Trophoblast cell (in vitro differentiated cells and primary cell): ENCODE measurements at places on chromosomes 2 and 18.

DNA sequence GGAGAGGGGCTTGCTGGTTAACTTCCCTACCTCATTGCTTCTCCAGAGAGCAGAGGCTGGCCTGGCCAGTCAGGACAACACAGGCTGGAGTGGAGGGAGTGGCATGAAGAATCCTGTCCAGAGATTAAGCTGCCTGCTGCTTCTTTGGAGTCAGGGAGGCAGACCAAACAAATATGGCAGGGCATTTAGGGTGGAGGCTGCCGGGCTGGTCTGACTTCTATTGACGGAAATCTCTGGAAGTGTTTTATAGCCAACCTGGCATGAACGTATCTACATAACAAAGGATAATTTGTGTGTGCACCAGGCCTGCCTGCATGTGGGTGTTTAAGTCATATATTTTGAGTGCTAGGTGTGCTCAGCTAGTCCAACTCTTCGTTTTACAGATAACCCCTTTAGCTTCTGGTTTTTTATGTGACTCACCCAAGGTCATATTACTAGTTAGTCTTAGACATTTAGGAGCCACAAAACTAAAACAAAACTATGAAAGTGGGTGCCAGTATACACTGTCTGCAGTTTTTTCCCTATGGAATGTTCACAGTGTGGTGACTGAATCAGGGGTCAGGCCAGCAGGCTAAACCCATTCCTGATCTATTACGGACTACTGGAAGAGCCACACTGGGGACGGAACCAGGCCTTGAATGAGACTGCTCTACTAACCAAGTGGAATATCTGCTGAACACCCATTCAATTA, 5.5 kb downstream of the NPC1 start:
- peaks cover 14% of the 10 kb centered on the region for H3K4me1 ChIP-seq
- H3K36me3 ChIP-seq = peaks cover 6% of the 10 kb centered on the region
- peak overlapping the region; percentile 43 for H3K27ac ChIP-seq

GRCh38 chr2:1521191-1521877, 108.1 kb downstream of the TPO start:
- no peaks in the 10 kb centered on the region for H3K27me3 ChIP-seq
- H3K36me3 ChIP-seq = no peaks in the 10 kb centered on the region
- no peak overlapping the region for H3K27ac ChIP-seq
- no peaks in the 10 kb centered on the region for H3K4me1 ChIP-seq
- DNase-seq = no peak

GRCh38 chr18:80147037-80147417, 38.0 kb downstream of the ADNP2 start:
- peaks cover 13% of the 10 kb centered on the region for H3K36me3 ChIP-seq
- no peak for DNase-seq
- H3K4me3 ChIP-seq = no peak overlapping the region
- H3K27ac ChIP-seq = no peak overlapping the region
- no peaks in the 10 kb centered on the region for H3K4me1 ChIP-seq

DNA sequence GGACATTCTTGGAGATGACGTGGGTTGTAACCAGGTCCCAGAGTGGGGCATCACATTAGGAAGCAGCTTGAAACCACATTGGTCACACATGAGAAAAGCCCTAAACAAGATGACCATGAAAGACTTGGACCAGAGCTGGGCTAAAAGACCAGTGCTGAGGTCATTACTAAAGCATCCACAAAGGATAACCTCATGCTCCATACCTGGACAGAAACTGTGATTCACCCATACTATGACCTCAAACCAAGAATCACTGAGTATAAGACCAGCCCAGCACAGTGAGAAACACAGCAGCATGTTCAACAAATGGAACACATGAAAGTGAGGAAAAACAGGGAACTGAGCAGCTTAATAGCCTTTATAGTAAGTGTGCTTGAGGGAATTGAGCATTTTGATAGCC, 635.5 kb upstream of the NETO1 start:
- no peak overlapping the region for H3K4me3 ChIP-seq
- no peaks in the 10 kb centered on the region for H3K36me3 ChIP-seq
- no peaks in the 10 kb centered on the region for H3K4me1 ChIP-seq
- no peak for DNase-seq
- no peak overlapping the region for H3K27ac ChIP-seq

- no peak for DNase-seq
- H3K27ac ChIP-seq = no peak overlapping the region
- no peaks in the 10 kb centered on the region for H3K4me1 ChIP-seq
- no peak overlapping the region for H3K4me3 ChIP-seq
Measured at GRCh38 chr2:143402451-143402850, 273.2 kb downstream of the ARHGAP15 start.

DNA sequence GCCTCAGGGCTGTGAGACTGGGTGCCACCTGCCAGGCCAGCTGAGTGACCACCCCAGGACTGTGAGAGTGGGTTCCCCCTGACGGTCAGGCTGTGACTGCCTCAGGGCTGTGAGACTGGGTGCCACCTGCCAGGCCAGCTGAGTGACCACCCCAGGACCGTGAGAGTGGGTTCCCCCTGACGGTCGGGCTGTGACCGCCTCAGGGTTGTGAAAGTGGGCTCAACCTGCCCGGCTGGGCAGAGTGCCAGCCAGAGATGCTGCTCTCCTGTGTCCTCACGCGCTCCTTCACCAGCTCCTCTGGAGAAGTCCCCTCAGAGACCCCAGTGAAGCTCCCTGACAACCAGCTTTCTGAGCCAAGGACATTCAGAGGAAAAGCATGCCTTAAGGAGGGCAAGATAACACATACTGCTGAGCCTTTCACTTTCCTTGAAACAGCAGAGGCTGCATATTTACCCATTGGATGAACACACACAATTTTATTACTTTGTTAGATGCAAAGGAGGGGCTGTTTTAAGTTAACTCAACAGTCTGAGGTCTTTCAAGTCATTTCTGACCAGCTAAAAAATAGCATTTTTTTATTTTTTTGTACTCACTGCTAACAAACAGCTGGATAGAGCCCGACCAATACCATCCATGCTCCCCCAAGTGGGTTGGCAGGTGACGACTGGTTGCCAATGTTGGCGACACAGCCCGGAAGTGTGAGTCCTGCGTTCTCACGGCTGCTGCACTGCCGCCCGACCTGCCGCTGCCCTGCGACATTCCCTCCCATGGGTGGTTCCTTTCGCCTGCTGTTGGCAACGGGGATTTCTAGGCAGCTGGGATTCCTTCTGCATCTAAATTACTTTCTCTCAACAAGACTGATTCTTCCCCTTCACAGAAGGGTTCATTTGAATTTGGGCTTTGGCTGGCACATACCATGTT, 70.7 kb downstream of the NDUFA10 start:
- no peak overlapping the region for H3K27ac ChIP-seq
- no peak overlapping the region for H3K4me3 ChIP-seq
- H3K36me3 ChIP-seq = peaks cover 10% of the 10 kb centered on the region
- no peaks in the 10 kb centered on the region for H3K27me3 ChIP-seq

DNA sequence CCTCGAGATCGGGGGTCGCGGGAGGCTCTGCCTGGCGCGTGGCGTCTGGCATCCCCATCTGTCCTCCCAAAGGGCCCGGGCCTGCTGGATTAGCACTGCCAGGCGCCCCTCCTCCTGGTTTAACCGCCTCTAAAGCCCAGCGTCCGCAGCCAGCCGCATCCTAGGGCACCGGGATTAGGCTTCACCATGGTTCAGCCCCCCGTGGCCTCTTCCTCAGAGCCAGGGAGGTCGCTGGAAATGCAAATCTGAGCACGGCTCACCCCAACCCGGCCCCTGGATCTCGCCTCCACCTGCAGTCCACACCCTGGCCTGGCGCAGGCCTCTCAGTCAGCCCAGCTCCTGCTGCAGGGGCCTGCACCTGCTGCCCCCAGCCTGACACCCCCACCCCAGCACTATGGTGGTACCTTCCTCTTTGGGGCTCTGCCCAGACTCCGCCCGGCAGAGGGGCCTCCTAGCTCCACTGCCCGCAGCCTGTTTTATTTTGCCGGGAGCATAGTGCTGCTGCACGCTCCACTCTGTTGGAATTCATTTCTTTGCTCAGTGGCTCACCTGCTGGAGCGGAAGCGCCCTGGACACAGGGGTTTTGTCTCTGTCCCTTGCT, 13.2 kb downstream of the PRELID3A start:
- no peaks in the 10 kb centered on the region for H3K36me3 ChIP-seq
- H3K27ac ChIP-seq = no peak overlapping the region
- no peaks in the 10 kb centered on the region for H3K4me1 ChIP-seq
- no peaks in the 10 kb centered on the region for H3K27me3 ChIP-seq

DNA sequence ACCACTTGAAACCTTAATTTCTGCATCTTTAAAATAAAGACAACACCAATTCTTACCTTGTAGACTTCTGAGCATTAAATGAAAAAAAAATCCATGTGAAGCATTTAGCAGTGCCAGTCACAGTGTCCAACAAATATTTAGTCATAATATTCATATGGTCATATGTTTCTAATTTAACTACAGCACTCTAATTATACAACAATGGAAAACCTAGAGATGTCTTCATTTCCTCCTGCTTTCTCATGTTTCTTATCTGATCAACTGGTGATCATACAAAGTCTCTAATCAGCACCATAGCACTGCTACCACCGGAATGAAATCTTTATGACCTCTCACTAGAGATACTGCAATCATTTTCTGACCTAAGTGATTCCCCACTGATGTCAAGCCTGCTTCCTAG, 10.2 kb upstream of the SCN3A start:
- no peaks in the 10 kb centered on the region for H3K36me3 ChIP-seq
- H3K27ac ChIP-seq = no peak overlapping the region
- H3K27me3 ChIP-seq = no peaks in the 10 kb centered on the region
- H3K4me3 ChIP-seq = no peak overlapping the region

DNA sequence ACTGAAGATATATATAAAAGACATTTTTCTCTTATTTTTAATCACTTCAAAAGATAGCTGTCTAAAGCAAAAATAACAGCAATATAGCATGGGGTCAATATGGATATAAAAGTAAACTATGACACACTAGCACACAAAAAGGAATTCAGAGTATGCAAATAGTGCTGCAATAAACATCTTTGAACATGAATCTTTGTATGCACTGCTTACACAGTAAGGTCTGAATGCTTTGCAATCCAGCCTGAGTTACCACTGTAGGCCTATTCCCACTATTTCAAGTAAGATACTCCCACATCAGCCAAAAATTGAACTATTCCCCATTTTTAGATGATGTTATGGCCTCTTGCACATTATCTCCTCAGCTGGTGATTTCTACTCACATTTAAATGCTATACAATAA, 27.4 kb upstream of the ERCC3 start:
- no peak overlapping the region for H3K27ac ChIP-seq
- no peaks in the 10 kb centered on the region for H3K27me3 ChIP-seq

DNA sequence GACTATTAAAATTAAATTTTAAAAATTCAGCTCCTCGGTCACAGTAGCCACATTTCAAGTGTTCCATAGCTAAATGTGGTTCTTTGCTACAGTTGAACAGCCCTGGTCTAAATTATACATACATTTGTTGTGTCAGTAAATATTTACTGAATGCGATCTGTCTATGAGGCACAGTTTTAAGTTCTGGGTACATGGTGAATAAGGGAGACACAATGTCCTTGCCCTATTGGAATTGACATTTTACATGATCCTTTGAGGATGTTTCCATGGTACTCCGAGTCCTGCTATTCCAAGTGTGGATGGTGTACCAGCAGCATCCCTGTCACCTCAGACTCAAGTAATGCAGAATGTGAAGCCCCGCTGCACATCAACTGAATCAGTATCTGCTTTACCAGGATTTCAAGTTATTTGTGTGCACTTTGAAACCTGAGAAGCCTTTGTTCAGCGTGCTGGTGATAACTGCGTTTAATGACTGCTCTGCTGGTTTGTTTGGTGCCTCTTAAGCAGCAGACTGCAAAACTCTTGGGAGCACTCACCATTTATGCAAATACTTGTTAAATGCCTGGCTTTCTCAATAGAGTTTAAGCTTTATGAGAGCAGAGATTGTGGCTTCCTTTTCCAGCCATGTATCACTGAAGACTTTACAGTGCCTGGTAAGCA, 1.5 kb downstream of the GALNT1 start:
- peak; percentile 14 for DNase-seq
- H3K27me3 ChIP-seq = no peaks in the 10 kb centered on the region
- H3K36me3 ChIP-seq = peaks cover 2% of the 10 kb centered on the region
- H3K4me1 ChIP-seq = no peaks in the 10 kb centered on the region
- no peak overlapping the region for H3K4me3 ChIP-seq
